ENCODE measurements at places on chromosomes 12 and 14.

DNA sequence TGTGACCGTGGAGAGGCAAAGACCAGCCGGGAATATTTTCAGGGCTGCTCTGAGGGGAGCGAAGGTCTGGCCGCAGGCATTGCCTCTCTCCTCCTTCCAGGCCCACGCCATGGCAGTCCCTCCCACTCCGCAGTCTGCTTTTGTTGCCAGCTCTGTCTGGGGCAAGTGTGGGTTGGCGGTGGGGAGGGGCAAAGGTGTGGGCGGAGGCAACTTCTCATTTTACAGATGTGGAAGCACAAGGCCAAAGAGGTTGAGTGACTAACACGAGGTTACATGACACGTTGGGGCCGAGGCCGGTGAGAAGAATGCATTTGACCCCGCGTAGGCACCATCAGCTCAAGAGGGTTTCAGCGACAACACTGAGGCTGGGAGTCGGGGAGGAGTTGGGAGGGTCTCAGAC is 6.1 kb upstream of the FAIM2 start:
- no peak for DNase-seq

- DNase-seq = no peak
Observed at GRCh38 chr12:2231956-2232355, 179.2 kb downstream of the CACNA1C start.

GRCh38 chr12:103677905-103678304 is 90.8 kb downstream of the STAB2 start:
- no peak for DNase-seq

GRCh38 chr14:49019467-49020115 is 566.6 kb downstream of the RPS29 start:
- no peak for DNase-seq

DNA sequence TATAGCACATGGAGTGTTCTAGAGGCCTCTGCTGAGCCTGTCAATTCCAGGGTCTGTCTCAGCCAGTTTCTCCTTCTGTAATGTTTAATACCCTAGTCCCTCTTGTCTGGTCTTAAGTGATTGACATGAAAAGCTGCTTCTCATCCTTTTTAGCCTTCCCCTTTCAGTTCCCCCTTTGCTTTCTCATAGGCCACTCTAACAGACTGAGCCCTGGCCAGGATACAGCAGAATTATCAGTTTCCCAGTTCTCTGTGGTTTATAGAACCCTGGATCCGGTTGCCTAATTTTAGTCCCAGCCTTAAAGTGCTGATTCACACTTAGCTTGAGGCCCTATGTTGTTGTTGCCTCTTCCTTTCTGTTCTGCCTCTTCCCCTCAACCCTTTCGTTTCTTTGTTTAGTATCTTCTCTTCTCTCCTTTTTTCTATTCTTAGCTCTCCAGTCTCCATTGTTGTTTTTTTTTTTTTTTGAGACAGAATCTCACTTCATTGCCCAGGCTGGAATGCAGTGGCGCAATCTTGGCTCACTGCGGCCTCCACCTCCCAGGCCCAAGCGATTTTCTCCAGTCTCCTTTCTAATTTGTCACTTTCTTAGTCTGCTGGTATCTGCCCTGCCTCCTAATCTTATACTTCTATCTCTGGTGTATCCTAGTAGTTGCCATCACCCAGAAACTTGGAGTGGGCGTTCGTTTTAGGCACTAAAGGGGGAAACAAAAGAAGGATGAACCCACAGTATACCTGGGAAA is 2.9 kb upstream of the BIN2 start:
- peak; percentile 99 for DNase-seq

DNA sequence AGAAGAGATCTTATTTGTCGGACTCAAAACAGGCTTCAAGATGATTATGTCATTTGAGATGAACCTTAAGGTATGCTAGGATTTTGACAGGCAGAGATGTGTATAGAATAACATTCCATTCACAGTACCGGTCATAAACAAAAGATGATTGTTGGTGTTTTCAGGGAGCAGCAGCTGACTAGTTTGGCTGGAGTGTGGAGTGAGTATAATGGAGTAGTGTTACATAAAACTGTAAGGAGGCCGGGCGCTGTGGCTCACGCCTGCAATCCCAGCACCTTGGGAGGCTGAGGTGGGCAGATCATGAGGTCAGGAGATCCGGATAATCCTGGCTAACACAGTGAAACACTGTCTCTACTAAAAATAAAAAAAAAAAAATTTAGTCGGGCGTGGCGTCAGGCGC is 23.9 kb downstream of the SERPINA10 start:
- DNase-seq = no peak

- DNase-seq = no peak
Observed at GRCh38 chr12:59839514-59839913, 243.7 kb downstream of the SLC16A7 start.

- DNase-seq = no peak
Observed at GRCh38 chr12:93990832-93991803, 157.3 kb upstream of the PLXNC1 start.

DNA sequence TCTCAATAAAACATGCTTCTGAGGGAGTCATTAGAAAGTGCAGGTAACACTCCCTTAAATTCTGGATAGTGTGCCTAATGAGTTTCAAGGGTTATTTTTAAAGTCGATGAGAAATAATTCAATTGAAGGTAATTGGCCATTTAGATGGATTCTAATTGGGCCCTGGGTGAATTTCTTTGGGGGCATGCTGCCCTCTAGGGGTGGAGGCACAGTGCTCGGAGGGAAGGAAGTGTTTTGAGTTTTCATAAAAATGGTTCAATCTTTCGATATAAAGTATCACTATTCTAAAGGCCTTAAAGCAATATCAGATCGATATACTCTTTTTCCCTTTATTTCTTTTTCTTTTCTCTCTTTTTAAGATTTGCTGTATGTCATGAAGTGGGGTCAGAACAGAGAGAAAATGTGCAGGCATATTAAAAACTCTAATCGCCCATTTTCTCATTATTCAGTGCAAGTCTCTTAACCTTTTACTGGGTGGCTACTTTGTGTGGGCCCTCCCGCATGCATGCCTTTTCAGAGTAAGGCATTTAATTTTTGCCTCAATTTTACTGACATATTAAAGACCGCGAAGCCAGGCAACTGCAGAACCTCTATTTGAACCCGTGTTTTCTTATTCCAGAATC is 25.5 kb downstream of the NKX2-8 start:
- no peak for DNase-seq

DNA sequence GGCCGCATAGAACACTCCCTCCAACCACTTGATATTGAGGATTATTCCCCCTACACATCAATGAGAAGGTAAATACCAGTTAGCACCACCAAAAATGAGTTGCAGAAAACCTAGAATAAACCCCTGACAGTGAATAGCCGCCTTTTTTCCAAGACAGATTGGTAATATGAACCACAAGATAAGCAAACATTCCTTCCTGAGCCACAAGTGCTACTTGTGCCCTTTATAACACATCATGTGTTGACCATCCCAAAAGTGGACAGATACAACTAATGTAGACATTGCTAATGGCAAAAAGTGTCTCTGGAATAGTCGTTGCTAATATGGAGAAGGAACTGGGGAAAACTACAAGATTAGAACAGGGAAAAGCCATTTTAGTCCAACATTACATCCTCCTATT is 17.2 kb downstream of the NOXRED1 start:
- no peak for DNase-seq

- no peak for DNase-seq
Observed at GRCh38 chr14:58947814-58948445, 240.5 kb upstream of the DAAM1 start.

DNA sequence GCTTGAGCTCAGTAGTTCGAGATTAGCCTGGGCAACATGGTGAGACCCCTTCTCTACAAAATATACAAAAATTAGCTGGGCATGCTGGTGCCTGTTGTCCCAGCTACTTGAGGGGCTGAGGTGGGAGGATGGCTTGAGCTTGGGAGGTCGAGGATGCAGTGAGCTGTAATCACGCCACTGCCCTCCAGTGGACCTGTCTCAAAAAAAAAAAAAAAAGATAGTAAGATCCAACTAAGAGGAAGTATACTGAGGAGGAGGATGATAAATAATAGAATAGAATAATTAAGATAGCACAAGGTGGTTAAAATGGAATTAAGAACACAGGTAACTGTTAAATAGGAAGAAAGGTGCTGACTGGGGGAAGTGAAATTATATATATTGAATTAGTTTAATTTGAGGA is 37.0 kb upstream of the BAZ1A start:
- DNase-seq = no peak

DNA sequence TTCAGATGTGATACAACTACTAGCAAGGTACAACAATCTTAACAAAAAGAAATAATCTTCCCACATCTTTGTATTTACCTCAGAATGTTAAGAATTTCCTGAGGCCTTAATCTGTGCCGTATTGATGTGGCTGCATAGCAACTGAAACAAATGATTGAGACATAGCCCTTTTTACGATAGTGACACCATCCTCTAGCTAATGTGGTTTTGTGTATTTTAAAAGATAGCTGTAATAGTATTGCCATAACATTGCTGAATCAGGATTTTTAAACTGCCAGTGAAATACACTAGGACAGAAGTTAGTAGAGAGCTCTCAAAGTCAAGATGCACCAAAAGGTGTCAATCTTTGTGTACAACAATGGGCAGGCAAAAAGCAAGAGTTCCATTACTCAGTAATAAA is 11.9 kb downstream of the NPAS3 start:
- DNase-seq = no peak

- no peak for DNase-seq
Observed at GRCh38 chr12:12190087-12190809, 76.6 kb downstream of the LRP6 start.

DNA sequence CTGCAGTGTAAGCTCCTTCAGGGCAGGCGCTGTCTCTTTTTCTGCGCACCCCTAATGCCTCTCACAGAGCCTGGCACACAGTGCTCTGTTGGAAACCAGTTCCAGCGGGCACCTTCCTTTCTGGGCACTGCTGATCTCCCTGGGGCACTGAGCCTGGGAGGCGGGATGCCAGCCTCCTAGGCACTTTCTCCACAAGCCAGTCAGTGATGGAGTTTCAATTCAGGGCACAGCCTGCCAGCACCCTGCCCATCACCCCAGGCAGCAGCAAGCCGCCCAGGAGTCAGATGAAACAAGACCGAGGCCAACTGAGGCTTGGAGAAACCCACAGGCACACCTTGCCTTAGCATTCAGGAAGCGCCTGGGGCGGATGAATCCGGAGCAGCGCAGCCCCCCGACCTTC is 5.7 kb upstream of the CTDSP2 start:
- no peak for DNase-seq

- DNase-seq = no peak
Observed at GRCh38 chr14:97010491-97011160, 213.4 kb downstream of the VRK1 start.

GRCh38 chr14:64178814-64179213 is 115.4 kb downstream of the ESR2 start:
- no peak for DNase-seq

- DNase-seq = no peak
Observed at GRCh38 chr12:52312086-52312485, 9.1 kb downstream of the KRT83 start.

DNA sequence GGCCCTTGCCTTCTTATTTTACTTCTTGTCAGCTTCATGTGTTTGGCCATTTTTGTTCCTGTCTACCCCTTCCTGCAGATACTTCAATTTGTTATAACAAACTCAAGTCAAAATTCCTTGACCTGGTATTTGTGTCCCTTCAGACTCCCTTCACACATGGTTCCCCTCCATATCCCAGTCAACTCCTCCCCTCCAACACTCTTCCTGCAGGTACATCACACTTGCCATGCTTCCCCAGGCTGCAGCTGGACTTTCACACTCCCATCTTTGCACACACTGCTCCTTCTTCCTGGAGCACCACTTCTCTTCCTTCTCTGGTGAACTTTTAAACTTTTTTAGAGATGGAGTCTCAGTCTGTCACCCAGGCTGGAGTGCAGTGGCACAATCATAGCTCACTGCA is 18.9 kb upstream of the FIGNL2 start:
- DNase-seq = no peak
